CD4-positive, alpha-beta T cell treated with Interleukin-21 for 1 hour (primary cell): ENCODE measurements at places on chromosomes 7 and 10.

DNA sequence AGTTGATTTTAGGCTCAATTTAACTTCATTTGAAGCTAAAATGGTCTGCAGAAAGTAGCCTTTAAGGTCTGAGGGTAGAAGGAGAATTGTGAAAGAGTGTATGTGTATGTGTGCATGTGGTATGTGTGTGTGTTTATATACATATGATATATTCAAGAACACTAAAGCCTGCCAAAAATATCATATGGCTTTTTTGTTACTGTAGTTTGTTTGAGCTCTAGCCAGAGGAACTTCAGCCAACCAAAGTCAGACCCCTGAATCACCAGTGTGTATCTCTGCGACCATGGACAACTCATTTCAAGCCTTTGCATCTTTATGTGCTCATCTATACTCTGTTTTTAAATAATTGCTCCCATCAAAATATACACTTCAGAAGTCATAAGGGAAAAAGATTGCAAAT lies 58.4 kb upstream of the HDAC9 start:
- no peak for DNase-seq

DNA sequence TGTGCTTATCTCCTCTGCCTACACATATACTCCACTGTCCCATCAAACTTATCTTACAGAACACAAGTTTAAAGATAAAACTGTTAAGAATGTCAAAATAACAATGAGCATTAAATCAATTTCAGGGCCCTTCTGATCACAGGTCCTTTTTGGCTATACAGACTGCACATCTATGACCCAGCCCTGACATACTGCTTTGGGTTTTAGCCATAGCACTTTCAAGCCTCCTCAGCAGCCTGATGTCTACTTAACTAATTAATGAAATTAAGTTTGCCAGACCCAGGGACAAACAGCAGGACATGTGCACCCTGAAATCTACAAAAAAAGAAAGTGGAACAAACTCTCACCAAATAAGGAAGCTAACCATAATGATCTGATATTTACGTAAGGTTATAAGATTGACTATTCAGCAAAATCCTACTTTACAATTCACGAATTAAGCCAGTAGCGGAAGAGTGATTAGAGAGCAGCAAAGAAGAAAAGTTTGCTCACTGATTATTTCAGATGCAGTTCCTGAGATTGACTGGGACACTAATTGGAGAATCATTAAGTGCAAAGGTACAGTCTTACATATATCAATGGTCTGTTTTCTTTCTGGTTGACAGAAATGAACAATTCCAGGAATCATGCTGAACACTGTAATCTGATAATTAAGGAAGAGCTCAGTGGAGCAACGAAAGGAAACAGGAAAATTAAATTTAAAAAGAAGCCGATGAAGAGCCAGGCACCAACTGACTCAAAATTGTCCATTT lies 669.3 kb upstream of the LRRN3 start:
- DNase-seq, result no peak

DNA sequence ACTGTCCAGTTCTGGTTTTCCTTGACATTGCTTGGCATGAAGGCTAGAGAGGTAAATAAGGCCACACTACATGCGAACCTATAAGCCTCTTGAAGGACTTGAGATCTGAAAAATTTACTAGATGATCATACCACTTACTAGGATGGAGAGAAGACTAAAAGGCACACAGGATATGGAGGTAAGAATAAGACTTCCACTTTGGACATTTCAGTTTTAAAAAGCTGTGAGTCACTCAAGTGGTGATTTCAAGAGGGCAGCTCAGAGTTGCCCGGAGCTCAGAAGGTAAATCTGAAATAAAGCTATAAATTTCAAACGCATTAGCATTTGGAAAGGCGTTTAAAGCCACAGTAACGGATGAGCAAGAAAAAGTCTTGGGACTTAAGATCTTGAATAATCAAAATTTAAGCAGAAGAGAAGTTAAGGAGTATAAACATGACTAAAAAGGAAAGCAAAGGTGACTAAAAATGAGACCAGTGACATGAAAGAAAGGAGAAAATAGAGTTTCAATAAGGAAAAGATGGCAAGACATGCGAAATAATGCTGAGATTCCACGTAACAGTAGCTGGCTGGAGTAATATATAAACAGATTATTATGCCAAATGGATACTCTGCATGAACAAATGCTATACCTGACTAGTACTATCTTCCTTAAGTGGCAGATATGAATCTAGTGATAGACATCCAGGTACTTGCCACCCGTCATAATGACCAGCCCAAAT lies 68.3 kb downstream of the SNX13 start:
- DNase-seq, result no peak

DNA sequence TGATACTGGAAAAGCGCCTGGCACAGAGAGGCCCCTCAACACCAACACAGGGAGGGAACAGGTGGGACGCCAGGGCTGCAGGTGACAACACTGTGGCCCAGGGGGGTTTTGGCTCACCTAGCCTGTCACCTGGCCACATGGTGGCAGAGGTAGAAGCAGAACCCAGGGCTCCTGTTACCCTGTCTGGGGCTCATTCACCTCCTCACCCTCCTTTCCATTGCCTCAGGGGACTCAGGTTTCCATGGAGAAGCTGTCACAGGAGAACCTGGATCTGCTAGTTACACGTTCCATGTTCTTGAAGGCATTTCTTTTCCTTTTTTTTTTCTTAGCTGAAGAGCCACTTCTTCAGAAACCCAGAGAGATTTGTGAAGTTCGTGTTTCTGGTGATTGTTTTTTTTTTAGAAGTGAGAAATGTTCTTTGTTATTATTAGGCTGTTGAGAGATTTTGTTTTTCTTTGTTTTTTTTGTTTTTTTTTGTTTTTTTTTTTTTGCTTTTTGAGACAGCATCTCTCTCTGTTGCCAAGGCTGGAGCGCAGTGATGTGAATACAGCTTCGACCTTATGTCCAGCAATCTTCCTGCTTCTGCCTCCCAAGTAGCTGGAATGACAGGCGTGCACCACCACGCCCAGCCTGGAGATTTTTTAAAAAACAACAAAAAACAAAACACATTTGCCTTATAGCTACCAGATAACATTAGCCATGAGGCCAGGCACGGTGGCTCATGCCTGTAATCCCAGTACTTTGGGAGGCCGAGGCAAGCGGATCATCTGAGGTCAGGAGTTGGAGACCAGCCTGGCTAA lies 16.0 kb downstream of the DENND2A start:
- no peak for DNase-seq

DNA sequence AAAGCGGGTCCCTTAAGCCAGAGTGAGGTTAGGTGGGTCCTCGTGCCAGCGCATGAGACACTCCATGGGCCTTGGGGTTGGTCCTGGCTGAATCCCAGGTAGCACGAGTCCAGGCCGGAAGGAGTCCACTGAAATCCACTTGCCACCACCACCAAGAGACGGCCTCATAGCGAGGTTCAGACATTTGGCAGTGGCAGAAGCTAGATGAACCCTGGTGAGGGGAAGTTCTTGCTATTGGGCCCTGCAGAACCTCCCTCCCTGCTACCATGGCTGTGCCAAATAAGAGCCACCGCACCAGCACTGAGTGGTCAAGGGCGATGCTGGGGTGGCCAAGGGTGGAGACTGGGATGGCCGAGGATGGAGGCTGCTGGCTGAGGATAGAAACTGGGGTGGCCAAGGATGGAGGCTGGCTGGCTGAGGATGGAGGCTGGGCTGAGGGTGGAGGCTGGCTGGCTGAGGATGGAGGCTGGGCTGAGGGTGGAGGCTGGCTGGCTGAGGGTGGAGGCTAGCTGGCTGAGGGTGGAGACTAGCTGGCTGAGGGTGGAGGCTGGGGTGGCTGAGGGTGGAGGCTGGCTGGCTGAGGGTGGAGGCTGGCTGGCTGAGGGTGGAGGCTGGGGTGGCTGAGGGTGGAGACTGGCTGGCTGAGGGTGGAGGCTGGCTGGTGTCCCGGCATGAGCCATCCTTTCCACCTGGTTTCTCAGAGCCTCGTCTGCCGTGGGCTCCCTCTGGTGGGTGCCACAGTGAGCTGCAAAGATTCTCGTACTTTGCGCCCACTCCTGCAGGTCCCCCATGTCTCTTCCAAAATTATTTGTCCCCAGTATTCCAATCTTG lies 88.2 kb downstream of the ELFN1 start:
- DNase-seq, result peak; percentile 9
